Osteoblast (primary cell): ENCODE measurements at places on chromosomes 16 and 17. TPM values are rescaled to one million over a fixed set of nuclear protein-coding genes. Genes with fewer than 3 reads are reported as not detected.

GINS2 gene
- total RNA-seq: 1.2 and 1.8 TPM in 2 replicates

DNA sequence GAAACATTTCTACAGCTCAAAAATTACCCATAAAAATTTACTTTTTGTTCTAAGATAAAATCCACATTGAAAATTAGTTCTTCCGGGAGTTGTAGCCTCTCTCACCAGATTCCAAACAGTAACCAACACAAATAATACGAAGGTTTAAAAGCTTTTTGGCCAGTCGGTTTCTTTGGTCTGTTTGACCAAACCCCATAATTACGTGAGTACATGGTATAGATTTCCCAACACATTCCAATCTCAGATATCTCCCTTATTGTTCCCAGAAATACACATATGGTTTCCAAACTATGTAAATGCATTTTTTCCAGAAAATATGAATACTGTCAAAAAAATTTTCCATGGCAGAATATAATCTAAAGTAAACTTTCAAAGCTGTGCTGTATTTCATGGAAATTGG, 722.0 kb downstream of the KCNJ2 start:
- no peak overlapping the region for H3K27ac ChIP-seq
- H3K4me3 ChIP-seq: no peak overlapping the region
- no peaks in the 10 kb centered on the region for H3K36me3 ChIP-seq
- no peak for DNase-seq
- H3K4me1 ChIP-seq: no peaks in the 10 kb centered on the region

DNA sequence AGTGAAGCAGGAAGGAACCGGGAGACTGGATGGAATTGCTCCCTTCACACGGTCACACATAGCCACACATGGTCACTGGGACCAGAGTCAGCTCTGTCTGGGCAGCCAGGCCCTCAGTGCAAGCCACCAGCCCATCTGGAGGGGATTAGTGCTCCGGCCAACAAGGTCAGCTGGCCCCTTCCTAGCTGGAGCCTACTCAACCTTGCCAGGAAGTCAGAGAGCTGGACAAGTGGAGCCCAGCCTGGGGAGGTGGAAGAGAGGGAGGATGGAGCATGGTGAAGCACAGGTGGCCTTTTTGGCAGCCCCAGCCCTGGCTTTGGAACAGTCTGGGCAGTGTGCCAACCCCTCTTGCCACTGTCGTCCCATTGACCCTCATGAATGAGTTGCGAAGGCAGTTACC, 3.7 kb upstream of the CACNA1G start:
- H3K27ac ChIP-seq: no peak overlapping the region
- H3K4me1 ChIP-seq: peaks cover 10% of the 10 kb centered on the region
- no peak overlapping the region for H3K4me3 ChIP-seq
- no peak for DNase-seq
- peaks cover 9% of the 10 kb centered on the region for H3K36me3 ChIP-seq

- no peaks in the 10 kb centered on the region for H3K36me3 ChIP-seq
- H3K4me1 ChIP-seq: peaks cover 7% of the 10 kb centered on the region
- no peak for DNase-seq
- peaks cover 58% of the 10 kb centered on the region for H3K27me3 ChIP-seq
- H3K4me3 ChIP-seq: no peak overlapping the region
These were observed 16.3 kb downstream of the HOXB1 start for GRCh38 chr17:48514477-48514876.

MT3 gene
- total RNA-seq: not detected in 2 replicates

TAC4 gene
- not detected in 2 replicates for total RNA-seq

SAMD14 gene
- 2.5 and 2.7 TPM in 2 replicates for total RNA-seq

DNA sequence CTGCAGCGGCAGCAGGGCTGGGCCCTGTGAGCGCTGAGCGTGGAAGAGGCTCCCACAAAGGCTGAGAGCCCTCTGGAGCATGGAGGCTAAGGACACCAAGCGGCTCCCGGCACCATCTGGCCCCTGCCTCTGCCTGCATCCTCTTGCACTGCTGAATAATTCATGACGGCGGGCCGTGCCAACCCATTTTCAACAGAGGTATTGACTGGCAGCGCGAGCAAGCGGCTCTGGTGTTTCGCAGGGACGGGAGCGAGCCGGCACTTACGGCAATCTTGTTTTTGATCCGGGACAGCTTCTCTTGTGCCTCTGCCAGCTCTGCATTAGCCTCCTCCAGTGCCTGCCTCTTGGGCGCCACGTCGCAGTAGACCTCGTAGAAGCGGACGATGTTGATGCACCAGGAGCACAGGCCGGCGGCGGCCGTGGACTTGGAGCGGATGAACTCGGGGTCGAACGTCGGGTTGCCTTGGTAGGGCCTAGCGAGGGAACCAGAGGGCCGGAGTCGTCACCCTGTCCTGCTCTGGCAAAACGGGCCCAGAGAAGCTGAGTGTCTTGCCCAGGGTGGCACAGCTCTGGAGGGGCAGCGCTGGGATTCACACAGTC, 80.4 kb downstream of the PGS1 start:
- H3K4me3 ChIP-seq: no peak overlapping the region
- no peaks in the 10 kb centered on the region for H3K4me1 ChIP-seq
- DNase-seq: peak; percentile 73
- H3K27ac ChIP-seq: no peak overlapping the region
- H3K27me3 ChIP-seq: peaks cover 6% of the 10 kb centered on the region

GRCh38 chr17:846901-847843, 65.0 kb downstream of the MRM3 start:
- H3K27ac ChIP-seq: no peak overlapping the region
- H3K4me1 ChIP-seq: peaks cover 29% of the 10 kb centered on the region
- peaks cover 5% of the 10 kb centered on the region for H3K27me3 ChIP-seq
- no peaks in the 10 kb centered on the region for H3K36me3 ChIP-seq
- DNase-seq: peak; percentile 79

GRCh38 chr17:42906772-42907446, 6.3 kb downstream of the G6PC1 start:
- H3K36me3 ChIP-seq: no peaks in the 10 kb centered on the region
- H3K27me3 ChIP-seq: peaks cover 31% of the 10 kb centered on the region
- no peak overlapping the region for H3K4me3 ChIP-seq
- no peaks in the 10 kb centered on the region for H3K4me1 ChIP-seq
- H3K27ac ChIP-seq: no peak overlapping the region
- DNase-seq: no peak

DNA sequence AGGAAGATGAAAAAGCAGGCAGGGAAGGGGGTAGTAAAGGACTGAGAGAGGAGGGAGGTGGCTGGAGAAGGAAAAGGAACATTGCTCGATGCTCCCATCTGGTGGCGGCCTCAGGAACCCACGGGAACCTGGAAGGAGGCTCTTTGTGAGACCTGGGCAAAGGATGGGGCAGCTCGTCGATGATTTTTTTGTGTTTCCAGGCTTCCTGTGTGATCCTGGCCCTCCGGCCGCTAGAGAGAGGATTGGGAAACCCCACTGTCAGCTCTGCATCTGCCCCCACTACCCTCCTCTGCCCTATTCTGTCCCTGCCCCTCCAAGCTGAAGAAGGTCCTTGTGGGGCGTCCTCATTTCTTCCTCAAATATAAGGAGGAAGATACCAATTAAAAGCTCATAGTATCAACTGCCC, 6.6 kb downstream of the WFIKKN2 start:
- H3K27me3 ChIP-seq: no peaks in the 10 kb centered on the region
- H3K27ac ChIP-seq: no peak overlapping the region
- H3K36me3 ChIP-seq: no peaks in the 10 kb centered on the region
- peaks cover 10% of the 10 kb centered on the region for H3K4me1 ChIP-seq
- H3K4me3 ChIP-seq: no peak overlapping the region

DNA sequence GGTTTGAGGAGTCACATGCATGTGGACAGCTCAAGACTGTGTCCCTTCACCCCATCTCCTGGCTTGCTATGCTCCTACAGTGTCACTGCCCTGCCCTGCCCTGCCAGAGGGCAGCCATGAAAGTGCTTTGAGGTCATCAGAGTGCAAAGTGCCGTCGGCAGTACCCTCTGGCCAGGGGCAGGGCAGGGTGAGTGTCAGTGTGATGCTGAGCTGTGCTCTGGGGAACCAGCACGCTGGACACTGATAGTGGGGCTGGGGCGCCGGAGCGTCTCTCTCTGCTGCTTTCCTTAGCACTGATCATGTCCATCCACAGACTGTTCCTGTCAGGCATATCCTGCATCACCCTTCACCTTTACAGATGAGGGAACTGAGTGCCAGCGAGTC, 1.6 kb upstream of the SPATA32 start:
- peak; percentile 52 for DNase-seq
- H3K27ac ChIP-seq: no peak overlapping the region
- H3K4me1 ChIP-seq: peaks cover 31% of the 10 kb centered on the region
- H3K27me3 ChIP-seq: peaks cover 4% of the 10 kb centered on the region
- H3K4me3 ChIP-seq: no peak overlapping the region
- peaks cover 48% of the 10 kb centered on the region for H3K36me3 ChIP-seq

UNKL gene
- 10.1 and 12.7 TPM in 2 replicates for total RNA-seq

NACA2 gene
- under 0.01 TPM in 1 of 2 replicates, not detected in the other for total RNA-seq

DNA sequence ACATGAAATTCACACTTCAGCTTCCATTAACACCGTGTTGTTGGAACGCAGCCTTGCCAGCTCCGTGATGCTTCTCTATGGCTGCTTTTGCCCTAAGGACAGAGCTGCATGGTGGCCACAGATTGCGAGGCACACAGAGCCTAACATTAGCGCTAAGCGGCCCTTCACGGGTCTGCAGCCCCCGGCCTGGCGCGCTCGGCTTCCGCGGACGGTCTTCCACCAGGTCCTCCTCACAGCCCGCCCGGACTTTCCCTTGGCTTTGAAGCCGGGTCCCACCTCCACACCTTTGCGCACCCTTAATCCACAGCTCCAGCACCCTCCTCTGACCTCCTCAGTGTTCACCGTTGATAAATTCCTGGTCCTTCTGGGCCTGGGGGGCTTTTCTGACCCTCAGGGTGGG, 19.6 kb downstream of the SCGB1C2 start:
- H3K4me1 ChIP-seq: no peaks in the 10 kb centered on the region
- DNase-seq: no peak
- H3K27ac ChIP-seq: no peak overlapping the region
- H3K27me3 ChIP-seq: peaks cover 4% of the 10 kb centered on the region

DNA sequence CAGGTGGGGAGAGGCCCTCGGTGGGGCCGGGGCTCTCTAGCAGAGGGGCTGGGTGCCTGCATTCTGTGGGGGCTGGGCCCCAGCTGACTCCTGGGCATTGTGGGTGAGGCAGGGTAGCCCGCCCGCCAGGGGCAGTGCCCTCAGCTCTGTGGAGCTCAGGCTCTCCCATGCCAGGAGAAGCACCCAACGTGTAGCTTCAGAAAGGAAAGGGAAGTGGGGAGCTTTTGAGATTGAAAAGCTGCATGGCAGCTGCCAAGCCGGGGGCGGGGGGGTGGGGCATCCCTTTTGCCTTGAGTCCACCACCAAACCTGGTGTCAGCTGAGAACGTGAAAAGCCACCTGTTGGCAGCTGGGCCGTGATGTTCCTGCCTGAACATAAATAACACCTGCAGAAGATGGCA, 192.1 kb upstream of the CIBAR2 start:
- no peak overlapping the region for H3K4me3 ChIP-seq
- DNase-seq: no peak
- H3K27ac ChIP-seq: no peak overlapping the region
- H3K36me3 ChIP-seq: no peaks in the 10 kb centered on the region
- H3K4me1 ChIP-seq: peaks cover 11% of the 10 kb centered on the region

ETV4 gene
- total RNA-seq: 0.72 and 1.2 TPM in 2 replicates

C1QBP gene
- 124 and 137 TPM in 2 replicates for total RNA-seq

GRCh38 chr17:534071-534691, 180.5 kb downstream of the VPS53 start:
- H3K36me3 ChIP-seq: peaks cover 49% of the 10 kb centered on the region
- no peak overlapping the region for H3K27ac ChIP-seq
- no peaks in the 10 kb centered on the region for H3K27me3 ChIP-seq

ENPP7 gene
- total RNA-seq: not detected in 2 replicates

GRCh38 chr17:77304746-77305473, 164.1 kb downstream of the SEC14L1 start:
- no peaks in the 10 kb centered on the region for H3K36me3 ChIP-seq
- peaks cover 39% of the 10 kb centered on the region for H3K4me1 ChIP-seq
- H3K27me3 ChIP-seq: no peaks in the 10 kb centered on the region
- H3K4me3 ChIP-seq: no peak overlapping the region
- peak overlapping the region; percentile 81 for H3K27ac ChIP-seq

DNA sequence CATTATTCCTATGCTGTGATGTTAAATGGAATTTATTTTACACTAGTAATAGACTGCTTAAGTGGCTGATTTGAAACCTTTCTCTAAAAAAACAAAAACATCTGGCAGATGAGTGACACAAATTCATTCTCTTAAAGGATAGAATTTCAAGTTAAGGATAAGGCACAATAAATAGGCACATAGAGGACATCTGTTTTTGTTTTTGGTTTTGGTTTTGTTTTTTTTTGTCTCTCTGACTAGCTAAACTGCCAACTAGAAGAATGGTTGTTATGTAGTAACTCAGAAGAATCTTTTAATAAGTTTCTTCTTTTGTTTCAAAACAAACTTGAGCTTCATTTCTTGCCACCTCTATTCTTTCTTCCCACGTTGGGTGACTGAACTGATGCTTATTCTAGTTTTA, 5.1 kb upstream of the VPS4A start:
- H3K4me3 ChIP-seq: no peak overlapping the region
- H3K27me3 ChIP-seq: no peaks in the 10 kb centered on the region
- H3K36me3 ChIP-seq: peaks cover 12% of the 10 kb centered on the region
- DNase-seq: no peak
- H3K27ac ChIP-seq: no peak overlapping the region

DNA sequence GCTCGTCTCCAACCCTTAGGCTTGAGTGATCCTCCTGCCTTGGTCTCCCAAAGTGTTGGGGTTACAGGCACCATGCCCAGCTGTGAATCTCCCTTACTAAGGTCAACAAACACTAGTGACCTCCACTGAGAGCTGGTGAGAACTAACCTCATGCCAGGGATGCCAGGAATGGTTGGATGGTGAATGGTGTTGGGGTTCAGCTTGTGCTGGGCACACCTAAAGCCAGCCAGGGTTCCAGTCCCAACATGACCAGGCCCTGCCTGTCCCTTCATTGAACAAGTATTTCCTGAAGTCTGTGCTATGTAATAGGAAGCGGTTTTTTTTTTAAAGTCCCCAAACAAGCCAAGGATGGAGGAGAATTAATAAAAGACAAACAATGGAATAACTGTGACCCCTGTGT, 56.0 kb upstream of the TOB1 start:
- no peak overlapping the region for H3K4me3 ChIP-seq
- peaks cover 17% of the 10 kb centered on the region for H3K4me1 ChIP-seq
- H3K27ac ChIP-seq: no peak overlapping the region
- DNase-seq: peak; percentile 68
- no peaks in the 10 kb centered on the region for H3K36me3 ChIP-seq
- H3K27me3 ChIP-seq: no peaks in the 10 kb centered on the region

TMEM114 gene
- not detected in 2 replicates for total RNA-seq

GRCh38 chr16:57945740-57946138, 25.2 kb downstream of the CNGB1 start:
- peak; percentile 17 for DNase-seq
- no peak overlapping the region for H3K4me3 ChIP-seq
- peaks cover 9% of the 10 kb centered on the region for H3K27me3 ChIP-seq

DNA sequence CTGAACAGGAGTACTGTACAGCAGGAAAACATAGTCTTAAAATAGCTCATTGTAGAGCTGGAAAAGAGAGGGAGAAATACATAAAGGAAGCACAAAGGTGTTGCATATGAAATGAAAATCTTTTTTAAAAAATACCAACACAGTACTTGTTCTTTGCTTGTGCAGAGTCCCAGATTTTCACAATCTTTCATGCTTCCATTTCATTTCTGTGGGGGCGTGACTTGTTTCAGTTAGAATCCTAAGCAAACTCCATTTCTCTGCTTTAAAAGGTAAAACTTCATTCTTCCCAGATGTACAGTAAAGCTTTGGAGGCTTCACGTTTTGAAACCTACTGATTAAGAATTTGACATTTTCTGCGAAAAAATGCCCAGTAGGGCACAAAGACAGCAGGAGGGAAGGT, 48.5 kb upstream of the MARCHF10 start:
- no peak overlapping the region for H3K27ac ChIP-seq
- no peaks in the 10 kb centered on the region for H3K27me3 ChIP-seq
- H3K4me3 ChIP-seq: no peak overlapping the region
- H3K36me3 ChIP-seq: no peaks in the 10 kb centered on the region

VAMP2 gene
- total RNA-seq: 5.3 and 5.4 TPM in 2 replicates

GRCh38 chr17:82065638-82066303, at the start of gene DUS1L:
Gene DUS1L, minus strand, starts transcription at chr17:82065804. Its CDS starts 745 bp downstream, at chr17:82065059.
- peaks cover 28% of the 10 kb centered on the region for H3K36me3 ChIP-seq
- no peaks in the 10 kb centered on the region for H3K27me3 ChIP-seq
- peak; percentile 99 for DNase-seq
- H3K4me1 ChIP-seq: peaks cover 17% of the 10 kb centered on the region
- peak within 1 kb of the TSS; percentile 88 for H3K4me3 ChIP-seq
